ENCODE measurements at places on chromosomes 4 and X.

DNA sequence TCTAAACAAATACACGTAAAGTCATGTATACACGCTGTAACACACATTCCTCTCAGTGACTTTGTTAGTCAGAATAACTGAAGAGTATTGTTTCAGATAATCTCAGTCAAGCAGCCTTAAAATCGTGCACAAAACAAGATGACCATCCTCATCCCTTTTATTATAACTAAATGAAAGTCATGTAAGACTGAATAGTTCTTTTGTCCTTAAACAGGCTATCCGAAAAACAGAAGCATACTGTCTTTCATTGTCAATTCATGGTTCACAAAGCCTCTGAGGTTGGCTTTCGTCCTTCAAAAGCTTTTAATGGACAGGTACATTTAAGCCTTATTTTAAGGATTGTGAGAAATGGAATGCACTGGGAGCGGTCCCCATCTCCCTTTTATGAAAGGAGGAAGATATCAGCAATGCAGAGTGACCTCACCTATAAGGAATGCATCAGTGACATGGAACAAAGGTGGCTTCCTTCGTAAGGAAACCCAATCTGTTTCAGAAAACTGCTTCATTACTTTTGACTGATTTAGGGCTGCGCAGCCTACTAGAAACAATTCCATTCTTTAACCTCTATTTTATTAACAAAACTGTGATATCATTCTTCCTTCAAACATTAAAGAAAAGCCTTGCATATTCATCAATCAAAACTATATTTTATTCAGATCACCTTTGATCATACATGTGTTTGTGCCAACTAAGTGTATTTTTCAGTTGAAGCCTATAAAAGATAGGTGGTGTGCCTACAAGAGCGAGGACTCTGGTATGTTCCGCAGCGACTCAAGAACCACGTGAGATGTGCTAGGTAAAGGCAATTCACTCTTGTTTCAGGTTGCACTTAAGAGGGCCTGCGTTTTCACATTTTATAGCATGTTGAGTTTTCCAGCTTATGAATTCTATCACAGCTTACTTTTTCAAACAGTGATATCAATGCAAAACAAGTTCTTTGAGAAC lies 19.2 kb downstream of the SH3RF1 start:
- DNase-seq: no peak

GRCh38 chrX:10117864-10118377 lies 38.9 kb upstream of the CLCN4 start:
- DNase-seq: no peak

DNA sequence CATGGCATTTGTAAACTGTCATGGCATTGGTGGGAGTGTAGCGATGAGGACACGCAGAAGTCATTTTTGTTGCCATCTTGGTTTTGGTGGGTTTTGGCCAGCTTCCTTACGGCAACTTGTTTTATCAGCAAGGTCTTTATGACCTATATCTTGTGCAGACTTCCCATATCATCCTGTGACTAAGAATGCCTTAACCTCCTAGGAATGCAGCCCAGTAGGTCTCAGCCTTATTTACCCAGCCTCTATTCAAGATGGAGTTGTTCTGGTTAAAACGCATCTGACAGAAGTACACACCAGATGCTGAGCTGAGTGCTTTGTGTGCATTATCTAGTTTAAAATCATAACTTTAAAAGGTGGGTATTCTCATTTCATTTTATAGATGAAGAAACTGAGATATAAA lies 268.8 kb upstream of the GALNT7 start:
- DNase-seq: no peak

GRCh38 chr4:16838226-16838875 lies 60.1 kb downstream of the LDB2 start:
- DNase-seq: no peak

- no peak for DNase-seq
These were observed 353 bp upstream of the SMIM10 start for GRCh38 chrX:134990475-134990800.

- no peak for DNase-seq
These were observed 1338.0 kb downstream of the FSTL5 start for GRCh38 chr4:160825644-160826338.

GRCh38 chrX:77527233-77528001 lies 80.2 kb downstream of the FGF16 start:
- no peak for DNase-seq

DNA sequence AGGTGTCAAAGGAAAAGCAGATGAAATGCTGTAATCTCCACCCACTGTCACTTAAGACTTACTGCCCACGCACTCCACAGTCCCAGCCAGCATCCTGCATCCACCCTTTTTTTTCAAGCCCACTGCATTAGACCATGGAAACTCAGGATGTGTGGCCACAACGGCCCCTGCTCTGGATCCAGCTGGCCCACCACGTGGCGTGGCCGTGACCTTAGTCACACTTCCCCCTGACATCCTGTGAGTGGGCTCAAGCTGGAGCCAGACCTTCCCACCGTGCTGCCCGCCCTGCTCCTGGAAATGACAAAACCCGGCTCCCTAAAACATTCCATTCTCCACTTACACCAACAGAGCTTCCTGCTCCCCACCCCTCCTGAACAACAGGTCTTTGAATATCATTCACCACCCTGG lies 588.3 kb upstream of the DIPK2B start:
- no peak for DNase-seq

DNA sequence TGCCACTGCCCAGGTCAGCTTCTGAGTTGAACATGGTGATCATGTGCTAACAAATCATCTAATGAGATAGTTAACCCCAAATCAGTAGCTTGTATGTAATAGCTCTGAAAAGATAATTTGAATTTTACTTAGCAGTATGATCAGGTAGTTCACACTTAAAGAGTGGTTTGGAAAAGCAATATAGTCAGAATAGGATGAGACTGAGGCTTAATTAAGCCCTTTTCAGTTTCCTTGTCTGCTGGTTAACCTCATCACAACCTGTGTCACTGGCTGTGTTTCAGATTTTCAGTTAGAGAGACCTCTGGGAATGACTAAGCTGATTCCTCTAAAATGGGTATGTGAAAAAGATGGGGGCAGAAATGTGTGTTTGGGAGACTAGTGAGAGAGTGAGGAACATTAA lies 38.1 kb downstream of the GPR174 start:
- no peak for DNase-seq

DNA sequence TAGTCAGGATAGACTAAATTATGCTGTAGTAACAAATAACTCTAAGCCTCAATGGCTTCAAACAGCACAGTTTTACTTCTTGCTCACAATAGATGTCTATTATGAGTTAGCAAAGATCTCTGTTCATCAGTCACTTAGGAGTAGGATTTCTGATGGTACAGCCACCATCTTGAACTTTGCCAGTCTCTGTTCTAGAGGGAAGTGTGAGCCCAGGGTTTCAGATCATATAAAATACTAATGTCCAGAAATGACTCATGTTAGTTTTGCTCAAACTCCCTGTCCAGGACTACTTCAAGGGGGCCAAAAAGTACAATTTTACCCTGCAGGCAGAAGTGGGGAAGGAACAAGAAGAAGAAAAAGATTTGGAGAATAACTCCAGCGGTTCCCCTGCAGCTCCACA lies 77.1 kb upstream of the LSM6 start:
- DNase-seq: no peak

- no peak for DNase-seq
These were observed 305.7 kb downstream of the ARHGAP24 start for GRCh38 chr4:85780664-85781063.

GRCh38 chr4:125353131-125353530 lies 38.4 kb downstream of the FAT4 start:
- DNase-seq: no peak

DNA sequence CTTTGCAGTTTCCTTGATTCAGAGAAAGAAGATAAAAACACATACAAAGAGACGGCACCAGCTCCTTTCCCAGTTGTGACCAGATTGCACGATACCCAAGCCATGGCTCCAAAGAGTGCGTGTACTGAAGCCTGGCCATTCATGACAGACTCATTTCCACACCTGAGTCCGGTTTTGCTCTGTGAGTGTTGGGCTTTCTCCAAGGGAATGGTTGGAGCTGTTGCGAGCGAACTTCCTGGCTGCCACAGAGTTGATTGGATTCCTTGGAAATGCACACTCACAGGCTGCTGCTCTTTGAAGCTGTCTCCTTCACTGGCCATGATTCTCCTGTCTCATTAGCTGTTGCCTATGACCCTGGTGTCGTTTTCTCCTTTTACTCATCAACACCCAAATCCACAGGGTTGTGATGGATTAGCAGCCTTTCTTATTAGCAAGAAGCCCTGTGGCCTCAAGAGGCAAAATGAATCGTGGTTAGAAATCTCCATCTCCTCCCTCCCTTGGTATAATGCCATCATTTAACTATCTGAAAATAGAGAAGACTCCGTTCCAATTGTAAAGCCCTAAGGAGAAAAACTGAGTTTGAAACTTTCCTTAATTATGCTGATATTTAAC lies 43.9 kb upstream of the BBS12 start:
- no peak for DNase-seq

DNA sequence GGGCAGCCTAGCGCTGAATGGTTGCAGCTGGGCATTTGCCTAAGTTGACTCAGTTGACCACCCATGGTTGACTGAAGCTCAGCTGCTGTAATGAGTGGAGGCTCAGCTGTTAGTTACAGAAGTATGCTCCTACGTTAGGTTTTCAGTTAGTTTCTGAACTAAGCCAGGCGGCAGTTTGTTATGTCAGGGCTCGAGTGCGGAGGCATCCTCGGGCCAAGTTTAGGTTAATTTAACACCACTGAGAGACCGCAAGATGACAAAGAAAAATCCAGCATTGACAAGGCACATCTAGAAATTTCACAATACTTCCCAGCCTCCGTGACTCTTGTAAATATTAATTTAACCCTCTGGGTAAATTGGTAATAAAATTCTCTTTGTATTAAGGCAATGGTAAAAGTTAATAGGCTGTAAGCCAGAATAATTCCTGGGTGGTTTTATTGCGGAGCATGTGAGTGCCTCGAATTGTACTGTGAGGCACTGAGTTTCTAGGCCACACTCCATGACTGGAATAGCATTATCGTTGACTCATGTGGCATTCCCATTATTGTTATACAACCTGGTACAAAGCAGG lies 33.1 kb upstream of the CDKN2AIP start:
- DNase-seq: no peak

DNA sequence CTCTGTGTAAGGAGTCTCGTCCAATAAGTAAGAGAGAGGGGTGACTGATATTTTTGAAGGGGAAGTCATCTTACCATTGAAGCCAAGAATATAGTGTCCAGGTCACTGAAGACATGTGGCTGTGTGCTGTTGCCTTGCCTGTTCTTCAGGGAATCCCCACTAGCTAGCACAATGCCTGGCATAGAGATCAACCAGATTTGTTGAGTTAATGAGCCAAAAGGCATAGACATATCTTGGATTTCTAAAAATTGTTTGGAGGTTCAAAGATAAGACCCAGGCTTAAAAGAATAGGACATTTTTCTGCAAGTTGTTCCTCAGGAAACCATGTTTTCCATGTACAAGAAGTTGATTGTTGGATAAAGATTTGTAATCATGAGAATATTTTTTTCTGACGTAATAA lies 119.3 kb upstream of the DKK2 start:
- no peak for DNase-seq

GRCh38 chrX:100070334-100070849 lies 339.7 kb downstream of the PCDH19 start:
- DNase-seq: no peak

DNA sequence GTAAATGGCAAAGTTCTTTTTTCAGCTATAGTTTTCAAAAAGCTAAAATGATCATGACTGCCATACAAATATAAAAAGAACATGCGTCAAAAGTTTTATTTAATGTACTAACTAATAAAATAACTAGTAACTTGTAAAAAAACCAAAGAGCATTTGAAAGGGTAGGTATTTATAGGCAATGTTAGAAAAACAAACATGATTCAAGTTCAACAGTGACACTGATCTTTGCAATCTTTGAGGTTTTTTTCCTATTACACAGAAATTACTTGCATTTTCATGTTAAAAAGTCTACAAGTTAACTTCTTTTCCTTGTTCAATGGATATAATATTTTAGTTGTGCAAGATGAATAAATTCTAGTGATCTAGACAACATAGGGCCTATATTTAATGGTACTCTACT lies 72.3 kb upstream of the GRID2 start:
- DNase-seq: no peak

DNA sequence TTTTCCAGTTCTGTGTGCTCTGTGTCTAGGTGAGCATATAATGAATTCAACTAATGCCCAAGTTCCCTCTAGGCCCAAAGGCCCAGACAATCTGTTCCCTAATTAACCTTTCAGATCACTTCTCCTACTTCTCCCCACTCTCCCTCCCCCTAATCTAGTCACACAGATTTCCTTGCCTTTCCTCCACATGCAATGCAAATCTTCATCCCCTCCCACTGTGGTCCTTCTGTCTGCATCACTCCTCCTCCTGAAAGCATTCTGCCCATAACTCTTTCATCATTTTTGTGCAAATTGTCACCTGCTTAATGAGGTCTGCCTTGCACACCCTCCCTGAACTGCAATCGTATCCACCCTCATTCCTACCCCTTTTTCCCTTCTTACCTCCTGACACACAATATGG lies 346.6 kb downstream of the FBXO8 start:
- no peak for DNase-seq

DNA sequence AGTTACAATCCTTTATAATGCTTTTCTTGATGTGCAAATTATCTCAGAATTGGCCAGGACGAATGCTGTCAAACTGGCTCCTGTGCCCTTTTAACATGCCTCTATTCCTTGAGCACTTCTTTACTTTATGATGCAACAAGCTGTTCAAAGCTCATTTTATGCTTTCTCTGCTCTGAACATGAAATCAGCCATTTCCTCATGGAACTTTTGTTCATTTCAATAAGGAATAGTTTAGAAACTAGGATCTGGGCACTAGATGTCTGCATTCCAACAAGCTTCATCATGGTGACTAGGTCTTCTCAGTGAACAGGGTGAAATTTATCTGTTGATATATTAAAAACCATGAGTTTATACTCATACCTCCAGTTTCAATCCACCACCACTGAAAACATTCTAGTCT lies 87.3 kb upstream of the TEX13A start:
- no peak for DNase-seq

DNA sequence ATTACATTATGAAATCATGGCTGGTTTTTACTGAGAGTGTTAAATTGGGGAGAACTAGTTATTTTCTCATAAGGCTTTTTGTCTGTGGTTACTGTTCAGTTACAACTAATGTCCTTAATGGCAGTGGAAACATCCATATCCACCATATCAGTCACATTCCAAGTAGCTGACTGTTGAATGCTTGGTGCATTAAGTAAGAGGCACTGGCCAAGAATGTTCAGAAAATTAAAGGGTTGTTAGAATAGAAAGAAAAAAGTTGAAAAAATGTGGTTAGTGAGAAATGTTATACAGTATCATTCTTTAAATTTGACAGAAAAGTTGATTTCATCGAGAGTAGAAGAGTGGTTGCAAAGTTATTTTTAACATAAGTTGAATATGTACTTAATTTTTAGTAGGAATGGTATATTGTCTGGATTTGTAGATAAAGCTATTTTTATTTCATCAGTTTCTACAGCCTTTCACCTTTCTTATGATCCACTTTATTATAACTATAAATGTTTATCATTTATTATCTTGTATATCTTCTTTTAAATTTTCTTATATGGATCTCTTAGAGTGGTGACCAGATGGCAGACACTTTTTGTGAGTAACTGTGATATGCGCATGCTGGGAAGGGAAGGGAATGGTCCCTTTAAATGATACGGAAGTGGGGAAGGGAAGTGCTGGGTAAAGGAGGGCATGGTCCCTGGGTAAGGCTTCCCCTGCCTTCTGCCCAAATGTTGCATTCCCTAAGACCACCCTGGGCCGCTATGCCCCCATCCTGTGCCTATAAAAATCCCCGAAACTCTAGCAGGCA lies 2407.1 kb downstream of the ARAP2 start:
- DNase-seq: no peak

Data from activated CD8-positive, alpha-beta memory T cell treated with anti-CD3 and anti-CD28 coated beads for 1 hour (primary cell).